ENCODE measurements at places on chromosomes 1 and 21.

GRCh38 chr21:24045775-24046215 is 1561.5 kb downstream of the MRPL39 start:
- peak; percentile 0 for DNase-seq

- DNase-seq = peak; percentile 73
Measured at GRCh38 chr1:38235705-38236104, 189.1 kb upstream of the POU3F1 start.

GRCh38 chr1:178818416-178818815 is 52.5 kb downstream of the ANGPTL1 start:
- DNase-seq = peak; percentile 54

DNA sequence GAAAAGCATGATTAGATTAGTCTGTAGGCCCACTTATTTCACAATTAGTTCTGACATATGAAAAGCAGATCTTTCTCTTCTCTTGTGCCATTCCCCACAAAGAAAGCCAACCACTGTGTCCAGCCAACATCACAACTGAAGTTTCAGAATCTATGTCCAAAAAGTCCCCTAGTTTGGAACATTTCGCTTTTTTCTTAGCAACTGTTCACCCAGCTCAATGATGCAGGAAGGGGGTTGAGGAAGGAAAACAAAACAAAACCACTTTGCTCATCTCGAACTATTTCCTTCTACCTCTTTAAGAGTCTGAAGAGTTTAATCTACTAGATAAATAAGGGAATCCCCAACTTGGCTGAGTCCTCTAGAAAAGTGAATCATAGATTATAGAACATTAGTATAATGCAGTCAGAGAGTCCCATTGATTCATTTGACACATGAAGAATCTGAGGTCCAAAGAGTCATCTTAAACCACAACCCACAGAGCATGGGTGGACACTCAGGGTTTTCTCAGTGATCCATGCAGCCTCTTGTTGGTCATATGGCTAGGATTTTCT is 159.3 kb upstream of the SGIP1 start:
- peak; percentile 90 for DNase-seq

DNA sequence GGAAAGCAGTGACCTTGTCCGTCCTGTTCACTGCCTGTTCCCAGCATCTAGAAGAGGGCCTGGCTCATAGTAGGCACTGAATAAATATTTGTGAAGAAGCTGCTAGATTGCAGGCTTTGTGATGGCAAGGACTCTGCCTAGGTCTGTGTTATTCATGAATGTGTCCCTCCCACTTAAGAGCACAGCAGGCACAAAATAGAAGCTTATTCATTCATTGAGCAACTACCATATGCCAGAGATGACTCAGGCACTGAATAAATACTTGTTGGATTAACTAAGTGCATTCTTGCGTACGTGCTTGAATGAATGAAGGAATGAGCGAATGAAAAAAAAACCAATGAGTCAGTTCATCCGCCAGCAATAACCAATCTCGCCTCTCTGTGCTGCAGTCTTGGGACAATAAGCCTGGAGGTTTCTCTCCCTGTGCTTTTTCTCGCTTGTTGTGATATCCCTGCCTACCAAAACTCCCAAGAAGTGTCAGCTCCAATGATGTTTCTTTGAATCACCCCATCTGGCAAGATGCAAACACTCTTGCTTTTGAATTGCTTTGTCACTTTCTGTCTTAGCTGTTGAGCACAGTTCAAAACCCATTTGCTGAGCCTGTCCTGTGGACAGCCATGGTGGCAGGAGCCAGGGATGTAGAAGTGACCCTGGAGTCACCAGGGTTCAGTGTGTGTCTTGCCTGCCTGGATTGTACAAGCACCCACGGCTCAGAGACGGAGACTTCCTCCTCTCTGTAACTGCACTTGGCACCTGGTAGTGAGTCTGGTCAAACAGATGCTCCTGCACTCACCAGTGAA is 143.9 kb downstream of the KAZN start:
- DNase-seq = peak; percentile 85

DNA sequence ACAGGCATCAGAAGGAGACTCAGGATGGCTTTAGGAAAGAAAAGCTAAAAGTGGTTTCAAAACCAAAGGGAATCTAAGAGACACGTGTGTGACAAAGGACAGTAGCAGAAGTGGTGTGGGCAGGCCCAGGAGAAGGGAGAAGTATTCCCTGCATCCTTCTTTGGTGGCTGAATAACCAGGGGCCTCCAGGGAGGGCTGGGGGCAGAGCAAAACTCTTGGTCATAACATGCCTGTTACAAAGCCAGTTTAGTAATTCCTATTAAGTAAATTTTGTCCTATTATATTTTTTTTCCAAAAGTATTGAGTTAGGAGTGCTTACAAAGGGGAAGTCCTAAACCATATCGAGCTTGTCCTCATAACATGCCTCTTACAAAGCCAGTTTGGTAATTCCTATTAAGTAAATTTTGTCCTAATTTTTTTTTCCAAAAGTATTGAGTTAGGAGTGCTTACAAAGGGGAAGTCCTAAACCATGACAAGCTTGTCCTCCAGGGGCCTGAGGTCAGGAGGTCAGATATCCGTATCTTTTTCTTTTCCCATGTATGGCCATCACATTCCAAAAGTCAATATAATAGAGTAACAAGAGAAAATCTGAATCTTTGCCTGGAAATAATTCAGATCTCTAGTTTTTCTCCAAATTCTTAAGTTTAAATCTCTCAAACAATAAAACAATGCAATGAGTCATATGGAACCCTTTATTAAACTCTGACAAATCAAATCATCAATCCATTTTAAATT is 509.2 kb downstream of the LTN1 start:
- no peak for DNase-seq

- peak; percentile 77 for DNase-seq
Measured at GRCh38 chr1:33918368-33918767, 54.5 kb downstream of the HMGB4 start.

GRCh38 chr1:116716391-116716790 is 37.8 kb upstream of the CD2 start:
- no peak for DNase-seq

GRCh38 chr1:29496701-29497100 is 260.4 kb downstream of the PTPRU start:
- DNase-seq = no peak

- no peak for DNase-seq
Measured at GRCh38 chr21:16418642-16419041, 688.9 kb downstream of the USP25 start.

GRCh38 chr21:31198575-31198974 is 145.5 kb downstream of the TIAM1 start:
- peak; percentile 21 for DNase-seq

- no peak for DNase-seq
Measured at GRCh38 chr1:56589369-56589768, 10.0 kb upstream of the PLPP3 start.

GRCh38 chr1:159831412-159832141 is 4.9 kb downstream of the SLAMF8 start:
- DNase-seq = no peak

DNA sequence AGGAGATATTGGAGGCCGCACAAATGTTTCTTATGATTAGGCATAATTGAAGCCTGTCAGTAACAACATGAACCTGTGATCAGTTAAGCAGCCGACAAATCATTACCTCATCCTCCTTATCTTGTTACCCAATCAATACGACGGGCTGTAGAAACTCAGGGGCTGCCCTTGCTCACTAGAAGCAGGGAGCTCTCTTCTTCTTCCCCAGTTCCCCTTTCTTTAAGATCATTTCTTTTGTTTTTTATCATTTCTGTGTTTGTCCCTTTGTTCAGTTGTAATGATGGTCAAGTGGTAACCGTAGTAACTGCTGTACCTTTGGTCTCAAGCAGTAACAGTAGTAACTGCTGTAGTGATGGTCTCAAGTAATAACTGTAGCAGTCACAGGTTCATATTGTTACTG is 13.8 kb upstream of the FCGR2A start:
- DNase-seq = no peak

- no peak for DNase-seq
Measured at GRCh38 chr21:36297938-36298572, 21.9 kb upstream of the MORC3 start.

- DNase-seq = peak; percentile 28
Measured at GRCh38 chr1:175822580-175822979, 79.2 kb upstream of the TNR start.

- DNase-seq = no peak
Measured at GRCh38 chr1:25118546-25118945, 113.8 kb downstream of the SYF2 start.

DNA sequence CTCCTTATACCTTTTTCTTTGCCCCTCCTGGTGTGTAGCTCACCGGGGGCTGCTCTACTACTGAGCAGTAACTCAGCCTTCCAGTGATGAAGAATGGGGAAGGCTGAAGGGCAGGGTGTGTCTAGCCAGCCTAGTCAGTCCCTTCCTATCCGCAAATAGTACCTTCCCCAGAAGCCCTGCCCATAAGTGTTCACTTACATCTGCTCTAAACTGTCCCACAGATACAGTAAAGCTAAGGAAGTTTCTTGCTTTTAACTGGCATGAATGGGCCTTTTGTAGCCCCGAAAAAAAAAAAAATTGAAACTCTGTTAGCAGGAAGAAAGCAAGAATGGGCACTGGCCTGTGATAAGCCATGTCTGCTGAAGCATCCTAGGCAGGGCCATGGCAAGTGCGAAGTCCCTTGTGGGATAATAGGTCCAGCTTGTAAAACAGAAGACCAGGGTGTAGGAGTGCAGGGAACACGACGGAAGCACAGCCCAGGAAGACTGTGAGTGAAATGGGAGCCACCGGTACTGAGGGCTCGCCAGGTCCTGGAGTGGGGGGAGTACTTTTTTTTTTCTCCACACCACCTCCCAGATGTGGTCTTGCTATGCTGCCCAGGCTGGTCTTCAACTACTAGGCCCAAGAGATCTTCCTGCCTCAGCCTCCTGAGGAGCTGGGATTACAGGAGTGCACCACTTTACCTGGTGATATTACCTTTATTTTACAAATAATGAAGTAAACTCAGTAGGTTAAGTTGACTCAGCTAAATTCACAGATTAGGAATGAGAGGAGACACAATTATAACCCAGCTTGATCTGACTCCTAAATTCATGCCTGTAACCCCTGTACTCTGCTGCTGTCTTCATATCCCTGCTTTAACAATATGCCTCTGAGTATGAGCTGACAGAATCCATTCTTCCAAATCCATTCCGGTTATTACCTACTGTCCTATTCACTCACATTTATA is 347.5 kb downstream of the SMYD3 start:
- no peak for DNase-seq

GRCh38 chr1:188476606-188477005 is 1647.9 kb downstream of the PLA2G4A start:
- no peak for DNase-seq

All from HFFc6 (cell line).